Transverse colon (tissue), 4 donors: ENCODE measurements at places on chromosomes 12 and 14. TPM values are rescaled to one million over a fixed set of nuclear protein-coding genes. Genes with fewer than 3 reads are reported as not detected.

Gene HPD
- not detected for total RNA-seq

Gene DDN
- not detected for total RNA-seq

Gene PRB2
- total RNA-seq, result not detected

Gene ACOT6
- total RNA-seq, result not detected

Gene EMC9
- total RNA-seq, result 12.3 TPM
